ENCODE measurements at places on chromosomes 11 and 22.

DNA sequence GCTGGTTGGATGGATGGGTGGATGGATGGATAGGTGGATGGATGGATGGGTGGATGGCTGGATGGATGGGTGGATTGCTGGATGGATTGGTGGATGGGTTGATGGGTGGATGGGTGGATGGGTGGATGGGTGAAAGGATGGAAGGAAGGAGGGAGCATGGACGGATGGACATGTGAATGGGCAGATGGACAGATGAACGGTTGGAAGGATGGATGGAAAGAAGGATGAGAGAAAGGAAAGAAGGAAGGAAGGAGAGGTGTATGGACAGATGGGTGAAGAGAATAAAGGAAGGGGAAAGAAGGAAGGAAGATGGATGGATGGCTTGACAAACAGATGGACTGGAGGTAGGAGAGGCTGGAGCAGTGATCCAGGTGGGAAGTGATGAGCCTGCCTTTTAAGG, 5.4 kb downstream of the FGF3 start:
- DNase-seq = no peak

- no peak for DNase-seq
Measured at GRCh38 chr11:83508804-83509203, 222.6 kb upstream of the CCDC90B start.

DNA sequence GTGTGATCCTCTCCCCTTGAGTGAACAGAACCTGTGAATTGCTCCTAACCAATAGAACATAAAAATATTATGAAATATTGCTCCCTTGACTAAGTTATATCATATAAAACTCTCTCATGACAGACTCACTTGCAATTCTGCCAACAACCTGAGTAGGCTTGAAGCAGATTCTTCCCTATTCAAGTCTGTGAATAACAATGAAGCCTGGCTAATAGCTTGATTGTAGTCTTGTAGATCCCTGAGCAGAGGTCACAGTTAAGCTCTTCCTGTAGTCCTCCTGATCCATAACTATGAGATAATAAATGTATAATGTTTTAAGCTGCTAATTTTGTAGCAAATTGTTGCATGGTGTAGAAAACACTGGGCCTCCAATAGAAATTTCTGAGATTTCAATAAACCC, 540.1 kb upstream of the TENM4 start:
- no peak for DNase-seq

DNA sequence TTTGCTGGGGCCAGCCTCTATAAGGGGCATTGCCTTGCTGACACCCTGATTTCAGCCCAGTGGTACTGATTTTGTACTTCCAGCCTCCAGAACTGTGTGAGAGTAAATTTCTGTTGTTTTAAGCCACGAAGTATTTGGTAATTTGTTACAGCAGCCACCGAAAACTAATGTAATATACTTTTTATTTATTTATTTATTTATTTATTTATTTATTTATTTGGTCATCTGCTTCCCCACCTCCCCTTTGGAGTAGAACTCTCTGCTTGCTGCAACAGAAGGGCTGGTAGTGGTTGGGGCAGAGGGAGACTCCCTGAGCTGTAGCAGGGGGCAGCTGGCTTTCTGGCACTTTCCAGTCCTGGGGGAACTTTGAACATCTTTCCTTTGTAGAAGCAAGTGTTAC, 128.4 kb upstream of the RAG2 start:
- DNase-seq = no peak

- no peak for DNase-seq
Measured at GRCh38 chr11:68439355-68440065, 21.0 kb upstream of the PPP6R3 start.
